ENCODE measurements at places on chromosomes 6 and 20.

DNA sequence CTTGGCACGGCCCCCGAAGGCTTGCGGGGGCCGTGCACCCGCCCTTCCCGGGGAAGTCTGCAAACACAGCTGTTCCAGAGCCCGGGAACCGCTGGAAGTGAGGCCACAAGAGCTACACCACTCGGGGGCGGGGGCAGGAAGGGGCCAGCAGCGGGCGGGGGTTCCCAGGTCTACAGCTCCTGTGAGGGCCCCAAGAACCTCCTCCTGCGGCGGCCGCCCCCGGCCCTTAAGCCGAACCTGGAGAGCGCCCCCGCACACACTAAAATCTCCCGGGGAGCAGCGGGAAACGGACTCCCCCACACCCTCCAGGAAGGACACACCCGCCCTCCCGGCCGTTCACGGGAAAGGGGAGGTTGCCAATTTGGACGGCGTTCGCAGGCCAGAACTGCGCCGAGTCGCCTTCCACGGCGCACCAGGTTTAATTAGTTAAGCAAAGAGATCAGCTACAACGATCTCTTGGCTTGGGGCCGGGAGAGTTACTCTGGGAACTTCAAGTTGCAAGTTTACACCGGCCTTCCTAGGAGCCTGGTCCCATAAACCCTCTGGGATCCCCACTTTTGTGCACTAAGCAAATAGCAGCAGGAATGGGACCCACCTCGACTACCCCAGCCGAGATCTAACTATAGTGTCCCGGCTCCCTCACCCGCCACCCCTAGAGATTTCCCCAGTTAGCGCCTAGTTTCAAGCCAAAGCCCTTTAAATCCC lies 1.7 kb downstream of the JAG1 start:
- DNase-seq = no peak

DNA sequence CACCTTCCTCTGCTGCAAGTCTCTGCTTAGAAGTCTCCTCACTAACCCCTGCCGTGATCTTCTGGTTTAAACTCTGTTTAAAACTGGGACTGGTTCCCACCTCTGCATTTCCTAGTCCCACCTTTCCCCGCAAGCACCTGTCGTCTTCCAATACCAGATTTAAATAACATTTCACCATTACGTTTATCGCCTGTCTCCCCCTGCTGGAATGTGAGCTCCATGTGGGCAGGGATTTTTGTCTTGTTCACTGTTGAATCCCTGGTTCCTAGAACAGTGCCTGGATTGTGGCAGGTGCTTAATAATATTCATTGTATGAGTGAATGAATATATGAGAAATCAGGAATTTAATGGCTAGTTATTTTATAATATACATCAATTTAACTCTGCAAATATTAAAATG lies 2.7 kb downstream of the GUCA1A start:
- no peak for DNase-seq

- DNase-seq = no peak
Observed at GRCh38 chr6:97214671-97215070, 68.3 kb downstream of the MMS22L start.

GRCh38 chr20:1462001-1462400 lies 4.6 kb downstream of the NSFL1C start:
- DNase-seq = no peak

DNA sequence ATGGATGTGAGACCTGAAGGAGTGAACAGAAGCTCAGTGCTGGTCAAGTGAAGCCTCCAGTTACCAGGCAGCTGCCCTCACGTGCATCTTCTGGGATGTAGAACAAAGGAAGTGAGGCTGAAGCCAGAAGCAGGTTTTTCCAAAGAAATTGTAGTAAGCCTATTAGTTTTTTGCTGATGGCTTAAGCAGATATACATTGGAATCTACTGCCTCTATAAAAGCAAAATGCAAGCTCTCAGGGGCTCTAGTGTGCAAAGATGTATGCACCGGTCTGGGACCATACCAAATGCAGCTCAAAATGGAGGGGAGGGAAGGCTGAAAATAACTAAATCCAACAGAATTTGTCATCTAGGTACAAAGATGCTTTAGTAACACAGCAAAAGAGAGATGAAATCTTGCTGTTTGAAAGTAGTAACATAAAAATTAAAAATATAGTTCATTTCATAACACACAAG lies 77.0 kb downstream of the DTNBP1 start:
- DNase-seq = no peak

DNA sequence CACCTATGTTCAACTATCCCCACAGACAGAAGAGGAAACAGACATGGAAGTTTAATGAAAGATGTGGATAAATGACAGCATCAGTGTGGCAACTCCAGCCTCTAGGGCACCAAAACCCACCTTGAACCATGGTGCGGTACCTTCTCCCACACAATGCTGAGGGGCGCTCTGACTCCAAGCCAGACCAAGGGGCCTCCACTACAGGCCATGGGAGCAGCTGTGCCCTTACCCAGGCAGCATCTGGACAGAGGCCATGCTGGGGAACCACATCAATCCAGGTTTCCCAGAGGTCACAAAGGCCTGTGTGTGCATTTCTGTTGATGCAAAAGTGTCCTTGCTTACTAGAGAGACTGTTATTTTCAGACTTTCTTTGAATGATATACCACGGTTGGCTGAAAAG lies 4.1 kb downstream of the PRR18 start:
- DNase-seq = no peak

DNA sequence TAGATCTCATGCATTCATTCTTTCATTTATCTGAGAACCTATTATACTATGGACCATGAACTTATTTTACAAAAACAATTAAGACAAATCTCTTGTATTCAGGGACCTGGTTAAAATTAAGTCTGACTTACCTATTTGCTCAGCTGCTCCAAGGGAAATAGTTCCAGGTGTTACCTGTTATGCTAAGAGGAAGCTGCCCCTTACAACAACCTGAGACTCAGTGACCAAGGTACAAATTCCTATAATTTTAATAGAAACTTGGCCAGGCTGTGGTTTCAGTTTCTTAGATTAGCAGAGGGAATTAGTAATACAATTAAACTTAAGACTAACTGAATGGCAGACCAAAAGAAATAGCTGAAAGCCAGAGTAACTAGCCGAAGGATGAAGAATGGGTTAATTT lies 48.2 kb upstream of the GMPR start:
- no peak for DNase-seq
